ENCODE measurements at places on chromosomes 3 and 15. TPM values are rescaled to one million over a fixed set of nuclear protein-coding genes. Genes with fewer than 3 reads are reported as not detected.

The ERICH6 gene
- 0.97 TPM for polyA plus RNA-seq

The PPM1L gene
- polyA plus RNA-seq: 6.3 TPM

DNA sequence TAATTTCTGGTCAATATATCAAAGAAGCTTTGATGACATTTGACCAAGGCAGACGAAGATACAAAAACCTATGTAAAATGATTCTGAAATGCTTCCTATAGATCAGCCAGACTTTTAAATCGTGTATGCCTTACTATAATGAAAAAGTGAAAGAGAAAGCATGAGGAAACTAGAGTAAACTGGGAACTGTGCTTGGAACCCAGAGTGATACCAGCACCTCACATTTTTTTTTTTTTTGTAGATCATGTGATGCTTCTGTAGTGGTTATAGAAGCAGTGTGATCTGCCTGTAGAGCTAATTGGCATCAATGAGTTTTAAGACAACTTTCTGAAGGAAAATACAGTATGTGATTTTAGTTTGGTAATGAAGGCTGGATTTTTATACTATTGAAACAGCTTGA is 150.7 kb downstream of the NLGN1 start:
- no peak for DNase-seq

DNA sequence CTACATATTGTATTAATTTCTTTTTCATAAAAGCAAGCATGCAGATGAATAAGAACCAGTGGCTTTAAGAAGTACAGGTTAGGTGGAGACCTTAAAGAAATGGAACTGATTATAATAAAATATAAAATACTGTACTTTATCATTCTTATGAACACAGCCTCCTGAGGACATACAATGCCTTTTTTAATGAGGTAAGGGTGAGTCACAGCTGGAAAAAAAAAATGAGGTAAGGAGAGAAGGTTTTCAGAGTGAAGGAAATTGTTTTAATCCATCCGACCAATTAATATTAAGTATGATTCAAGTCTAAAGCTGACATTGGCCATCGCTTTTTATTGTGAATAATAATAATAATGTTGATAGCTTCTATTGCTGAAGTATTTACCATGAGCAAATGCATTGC is 170.3 kb upstream of the SOX2 start:
- no peak for DNase-seq

DNA sequence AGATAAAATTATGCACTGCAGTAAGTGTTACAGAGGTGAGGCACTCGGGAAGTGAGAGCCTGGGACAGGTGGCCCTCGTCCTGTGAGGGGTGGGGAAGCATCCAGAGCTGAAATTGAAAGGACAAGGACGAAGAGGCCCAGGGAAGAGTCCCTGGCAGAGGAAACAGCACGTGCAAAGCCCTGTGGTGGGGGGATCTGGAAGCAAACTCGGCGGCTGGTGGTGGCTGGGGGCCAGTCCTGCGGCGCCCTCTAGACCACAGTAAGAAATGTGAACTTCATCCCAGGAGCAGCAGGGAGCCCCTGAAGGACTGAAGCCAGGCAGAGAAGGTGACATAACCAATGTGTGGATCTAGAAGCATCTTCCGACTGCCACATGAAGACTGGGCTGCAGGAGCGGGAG is 42.8 kb downstream of the GRIP2 start:
- no peak for DNase-seq

GRCh38 chr15:60316961-60317360 is 80.8 kb downstream of the ANXA2 start:
- no peak for DNase-seq

GRCh38 chr3:48926425-48927392 is 8.1 kb downstream of the ARIH2 start:
- no peak for DNase-seq

- no peak for DNase-seq
These were observed 127.9 kb downstream of the TUSC7 start for GRCh38 chr3:116837483-116837882.
